ENCODE measurements at places on chromosomes 4 and X. TPM values are rescaled to one million over a fixed set of nuclear protein-coding genes. Genes with fewer than 3 reads are reported as not detected.

The TCEAL2 gene
- 0.13 TPM for total RNA-seq

The ADGRG2 gene
- not detected for total RNA-seq

The MAGIX gene
- 1.6 TPM for total RNA-seq

The NSUN7 gene
- total RNA-seq: not detected

The EXOC1L gene
- not detected for total RNA-seq

The SMIM31 gene
- total RNA-seq: not detected

The MAGEA2 gene
- not detected for total RNA-seq

The BCORL1 gene
- 2.1 TPM for total RNA-seq

Measured in aortic smooth muscle cell (primary cell).